Astrocyte of the spinal cord (primary cell): ENCODE measurements at places on chromosomes 11 and 22.

DNA sequence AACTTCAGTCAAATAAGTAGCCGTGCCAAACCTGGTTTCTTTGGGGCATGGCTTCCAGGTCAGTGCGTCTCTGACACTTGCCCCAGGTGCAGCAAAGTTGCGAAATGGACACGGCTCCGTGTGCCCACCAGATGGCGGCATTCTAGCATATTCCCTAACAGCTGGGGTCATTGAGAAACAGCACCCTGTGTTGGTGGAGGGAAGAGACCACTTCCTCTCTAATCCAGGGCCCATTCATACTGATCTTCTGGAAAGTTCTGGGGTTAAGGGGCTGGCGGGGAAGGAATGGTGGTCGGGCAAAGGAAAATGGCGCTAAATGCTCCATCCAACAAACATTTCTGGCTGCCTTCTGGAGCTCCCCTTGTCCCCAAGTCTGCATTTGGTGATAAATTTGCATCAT, 141.2 kb upstream of the TIMP3 start:
- peak; percentile 57 for DNase-seq

DNA sequence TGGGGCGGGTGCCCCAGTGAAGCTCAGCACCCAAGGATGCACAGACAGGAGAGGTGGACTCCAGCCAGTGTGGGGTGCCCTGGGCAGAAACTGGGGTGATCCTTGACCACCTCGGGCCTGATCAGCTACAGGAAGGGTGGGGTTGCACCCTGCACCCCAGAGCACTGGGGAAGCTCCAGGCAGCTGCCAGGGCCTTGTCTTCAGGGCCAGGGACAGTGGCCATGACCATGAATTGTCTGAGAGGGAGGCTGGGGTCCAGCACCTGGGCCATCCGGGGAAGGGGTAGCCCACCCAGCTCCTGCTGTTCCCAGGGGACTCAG, 17.6 kb downstream of the IL17REL start:
- no peak for DNase-seq

- no peak for DNase-seq
Measured at GRCh38 chr11:2795491-2795991, 90.0 kb downstream of the CDKN1C start.

DNA sequence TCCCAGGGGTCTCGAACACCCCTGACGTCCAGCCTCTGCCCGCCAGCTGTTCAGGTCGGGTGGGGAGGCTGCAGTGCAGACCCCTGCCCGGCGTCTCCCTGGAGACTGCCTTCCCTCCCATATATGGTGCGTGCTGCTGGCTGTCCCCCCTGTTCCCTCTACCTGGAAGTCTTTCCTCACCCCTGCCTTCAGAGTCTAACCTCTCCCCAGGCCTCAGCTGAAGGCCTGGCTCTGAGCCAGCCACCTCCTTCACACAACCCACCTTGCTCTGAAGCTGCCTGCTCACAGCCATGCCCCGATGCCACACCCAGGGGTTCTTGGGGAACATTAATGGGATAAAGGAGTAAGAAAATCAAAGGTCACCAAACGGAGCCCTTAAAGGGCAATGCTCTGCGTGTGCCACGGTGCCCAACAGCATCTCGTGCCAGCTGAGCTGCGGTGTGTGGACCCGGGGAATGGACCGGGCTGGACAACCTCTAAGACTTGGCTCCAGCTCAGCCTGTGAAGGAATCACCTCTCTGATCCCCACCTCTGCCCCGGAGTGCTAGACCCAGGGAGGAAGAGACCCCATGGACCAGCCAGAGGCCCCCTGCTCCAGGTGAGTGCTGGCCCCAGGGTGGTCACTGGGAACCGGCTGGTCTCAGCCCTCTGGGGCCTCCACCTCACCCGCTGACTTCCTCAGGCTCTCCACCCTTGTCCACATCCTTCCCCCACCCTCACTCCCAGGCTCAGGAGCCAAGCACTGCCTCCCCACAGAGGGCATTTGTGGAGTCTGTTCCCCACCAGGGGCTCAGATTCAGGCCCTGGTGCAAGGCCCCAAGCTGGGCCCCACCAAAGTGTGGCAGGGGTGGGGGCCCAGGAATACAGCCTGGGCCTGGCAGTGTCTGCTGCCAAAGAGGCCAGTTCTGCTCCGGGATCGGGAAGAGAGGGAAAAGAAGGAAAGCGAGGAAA, at the start of gene NLRP6:
Gene NLRP6 (plus strand): TSS at position 407 of the 951 bp plus-strand sequence. CDS start 163 bp downstream, at position 570.
- DNase-seq, result no peak

- DNase-seq, result no peak
Measured at GRCh38 chr11:32438346-32438865, 3.1 kb upstream of the WT1 start.

- DNase-seq, result no peak
Measured at GRCh38 chr11:130389335-130389935, 39.0 kb downstream of the ADAMTS8 start.

DNA sequence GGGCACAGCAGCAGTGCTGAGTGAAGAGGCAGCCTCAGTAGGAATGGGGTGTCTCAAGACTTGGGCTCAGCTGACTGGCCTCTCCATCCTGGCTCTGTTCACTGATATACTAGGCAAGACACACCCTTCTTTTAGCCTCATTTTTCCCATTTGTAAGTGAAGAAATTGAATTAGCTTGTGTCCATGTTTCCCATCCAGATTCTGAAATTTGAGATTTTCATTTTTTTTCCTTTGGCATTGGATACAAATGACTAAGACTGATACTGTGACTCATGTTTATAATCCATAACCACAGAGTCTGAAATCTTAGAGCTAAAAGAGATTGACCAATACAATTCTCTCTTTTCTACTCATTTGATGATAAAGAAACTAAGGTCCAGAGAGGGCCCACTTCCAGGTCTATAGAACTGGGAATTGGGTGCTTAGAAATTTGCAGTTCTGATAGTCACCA, 110.9 kb downstream of the KCNC1 start:
- DNase-seq, result peak; percentile 82

DNA sequence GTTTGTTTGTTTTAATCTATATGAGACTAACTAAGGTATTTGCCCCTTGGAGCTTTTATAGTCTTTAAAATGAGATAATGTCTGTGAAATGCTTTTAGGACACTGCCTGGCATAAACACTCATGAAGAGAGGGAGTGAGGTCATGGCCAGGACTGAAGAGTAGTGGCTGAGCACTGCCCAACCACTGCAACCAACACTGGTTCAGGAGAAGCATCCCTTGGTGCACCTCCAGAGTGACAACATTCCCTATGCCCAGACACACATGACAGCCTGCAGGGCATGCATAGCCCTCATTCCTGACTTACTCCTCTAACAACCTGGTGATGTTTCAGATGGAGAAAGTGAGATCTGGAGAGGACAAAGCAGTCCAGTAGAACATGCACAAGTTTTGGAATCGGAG, 36.1 kb downstream of the ME3 start:
- no peak for DNase-seq

DNA sequence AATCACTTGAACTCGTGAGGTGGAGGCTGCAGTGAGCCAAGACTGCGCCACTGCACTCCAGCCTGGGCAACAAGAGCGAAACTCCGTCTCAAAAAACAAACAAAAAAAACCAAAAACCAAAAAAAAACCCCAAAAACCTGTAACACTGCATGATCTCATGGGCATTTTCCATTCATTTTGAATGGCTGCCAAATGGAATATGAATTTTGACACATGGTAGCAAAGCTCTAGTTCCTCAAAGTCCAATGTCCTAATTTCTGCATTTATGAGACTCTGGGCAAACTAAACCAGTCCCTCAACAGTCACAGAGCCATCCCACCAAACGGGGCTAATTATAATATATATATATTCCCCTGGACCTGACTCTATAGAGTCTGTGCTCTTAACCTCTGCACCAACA, 61.8 kb downstream of the SGSM3 start:
- DNase-seq, result no peak

GRCh38 chr11:57646799-57647303, 2.9 kb downstream of the YPEL4 start:
- DNase-seq, result no peak

DNA sequence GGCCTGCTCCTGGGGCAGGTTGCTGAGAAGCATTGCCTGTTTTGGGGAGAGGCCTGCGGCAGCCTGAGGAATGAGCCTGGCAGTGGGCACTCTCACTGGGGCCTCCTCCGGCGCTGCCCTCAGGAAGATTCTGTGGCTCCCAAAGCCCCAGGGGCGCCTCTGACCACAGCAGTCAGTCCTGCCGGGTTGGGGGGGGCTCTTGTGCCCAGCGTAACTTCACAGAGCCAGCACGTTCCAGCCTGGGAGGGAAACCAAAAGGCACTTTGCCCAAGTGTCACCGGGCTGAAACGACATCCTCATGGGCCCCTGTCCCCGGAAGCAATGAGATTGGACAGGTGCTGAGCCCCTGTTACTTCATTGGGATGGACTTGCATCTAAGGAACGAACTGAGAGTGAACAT, 4.3 kb upstream of the LRP5 start:
- no peak for DNase-seq

- no peak for DNase-seq
Measured at GRCh38 chr11:73281201-73281741, 9.1 kb downstream of the P2RY6 start.

DNA sequence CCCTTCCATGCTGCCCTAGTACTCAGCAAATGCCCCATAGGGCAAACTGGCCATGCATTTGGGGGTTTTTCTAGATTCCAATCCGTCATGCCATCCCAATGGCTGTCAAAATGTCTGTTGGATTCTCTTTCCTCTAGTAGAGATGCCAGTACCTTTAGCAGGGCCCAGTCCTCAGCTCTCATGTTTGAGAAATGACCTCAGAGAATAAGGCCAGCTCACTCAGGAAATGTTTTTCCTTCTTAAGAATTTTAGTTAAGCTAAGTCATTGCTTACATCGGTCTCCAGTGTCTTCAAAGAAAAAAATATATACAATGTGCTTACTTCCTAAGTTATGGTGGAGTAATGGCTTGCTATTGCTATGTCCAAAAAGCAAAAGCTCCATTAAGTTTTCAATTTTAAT, 14.1 kb upstream of the ALKBH3 start:
- no peak for DNase-seq

GRCh38 chr11:116946414-116946813, 109.0 kb upstream of the APOA1 start:
- DNase-seq, result peak; percentile 40

GRCh38 chr11:104075706-104076105, 39.3 kb downstream of the DDI1 start:
- no peak for DNase-seq

DNA sequence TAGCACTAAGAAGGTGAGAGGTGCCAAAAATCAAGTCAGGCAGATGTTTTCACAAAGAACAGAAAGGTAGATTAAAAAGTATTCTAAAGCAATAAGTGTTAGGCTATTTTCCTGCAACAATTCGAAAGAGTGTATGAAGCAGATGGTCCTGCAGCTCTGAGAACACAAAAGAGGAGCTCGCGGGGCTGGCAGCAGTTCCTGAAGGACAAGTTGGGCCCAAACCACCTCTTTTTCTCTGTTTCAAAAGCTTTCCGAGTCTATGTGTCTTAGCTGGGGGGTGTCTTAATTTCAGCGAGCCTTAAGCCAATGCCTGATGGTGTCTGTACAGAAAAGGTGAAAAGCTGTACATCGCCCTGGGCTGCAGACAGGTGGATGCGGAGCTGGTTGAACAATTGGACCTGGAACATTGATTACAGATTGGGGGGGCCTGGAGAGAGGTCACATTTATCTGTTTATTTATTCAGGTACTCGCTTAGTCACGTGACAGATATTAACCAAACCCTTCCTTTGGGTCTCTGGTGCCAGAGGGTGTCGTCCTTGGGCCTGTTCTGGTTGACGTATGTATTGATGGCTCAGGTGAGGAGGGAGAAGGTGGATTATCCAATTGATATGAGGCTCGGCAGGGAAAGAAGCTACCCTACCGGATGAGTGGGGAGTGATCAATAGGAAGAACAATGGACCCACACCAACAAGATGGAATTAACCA, 24.7 kb downstream of the GRIK4 start:
- DNase-seq, result no peak
